ENCODE measurements at places on chromosomes 12 and 14. TPM values are rescaled to one million over a fixed set of nuclear protein-coding genes. Genes with fewer than 3 reads are reported as not detected.
A peak's percentile ranks its signal among the peaks of the same experiment; 100 is the strongest.

DNA sequence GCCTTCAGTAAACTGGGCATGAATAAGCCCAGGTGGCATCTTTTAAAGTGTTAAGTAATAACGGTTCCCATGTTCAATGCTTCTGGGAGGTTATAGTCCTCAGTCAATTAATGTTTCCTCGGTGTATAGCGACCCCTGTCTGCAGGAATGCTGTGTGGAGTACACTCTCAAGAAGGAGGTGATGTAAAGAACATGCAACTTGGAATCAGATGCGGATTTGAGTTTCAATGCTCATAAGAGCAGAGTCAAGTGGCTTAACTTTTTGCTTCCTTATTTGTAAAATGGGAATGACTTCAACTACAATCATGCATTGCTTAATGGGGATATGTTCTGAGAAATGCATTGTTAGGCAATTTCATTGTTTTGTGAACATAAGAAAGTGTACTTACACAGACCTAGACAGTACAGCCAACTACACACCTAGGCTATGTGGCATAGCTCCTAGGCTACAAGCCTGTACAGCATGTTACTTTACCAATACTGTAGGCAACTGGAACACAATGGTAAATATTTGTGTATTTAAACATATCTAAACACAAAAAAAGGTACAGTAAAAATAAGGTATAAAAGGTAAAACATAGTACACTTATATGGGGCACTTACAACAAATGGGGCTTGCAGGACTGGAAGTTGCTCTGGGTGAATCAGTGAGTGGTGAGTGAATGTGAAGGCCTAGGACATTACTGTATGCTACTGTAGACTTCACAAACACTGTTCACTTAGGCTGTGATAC lies 6.7 kb upstream of the MRPS35 start:
- peak; percentile 92 for DNase-seq
- no peak overlapping the region for H3K4me3 ChIP-seq
- no peaks in the 10 kb centered on the region for H3K36me3 ChIP-seq
- H3K27ac ChIP-seq: peak overlapping the region; percentile 72
- no peaks in the 10 kb centered on the region for H3K27me3 ChIP-seq

GRCh38 chr14:68691031-68691791 lies 101.7 kb downstream of the ZFP36L1 start:
- H3K27ac ChIP-seq: no peak overlapping the region
- no peaks in the 10 kb centered on the region for H3K27me3 ChIP-seq
- H3K36me3 ChIP-seq: no peaks in the 10 kb centered on the region
- no peak overlapping the region for H3K4me3 ChIP-seq
- peaks cover 12% of the 10 kb centered on the region for H3K4me1 ChIP-seq

GRCh38 chr14:84998216-84998615 lies 531.7 kb upstream of the FLRT2 start:
- no peaks in the 10 kb centered on the region for H3K36me3 ChIP-seq
- DNase-seq: no peak
- no peaks in the 10 kb centered on the region for H3K4me1 ChIP-seq
- no peaks in the 10 kb centered on the region for H3K27me3 ChIP-seq
- H3K27ac ChIP-seq: no peak overlapping the region

DNA sequence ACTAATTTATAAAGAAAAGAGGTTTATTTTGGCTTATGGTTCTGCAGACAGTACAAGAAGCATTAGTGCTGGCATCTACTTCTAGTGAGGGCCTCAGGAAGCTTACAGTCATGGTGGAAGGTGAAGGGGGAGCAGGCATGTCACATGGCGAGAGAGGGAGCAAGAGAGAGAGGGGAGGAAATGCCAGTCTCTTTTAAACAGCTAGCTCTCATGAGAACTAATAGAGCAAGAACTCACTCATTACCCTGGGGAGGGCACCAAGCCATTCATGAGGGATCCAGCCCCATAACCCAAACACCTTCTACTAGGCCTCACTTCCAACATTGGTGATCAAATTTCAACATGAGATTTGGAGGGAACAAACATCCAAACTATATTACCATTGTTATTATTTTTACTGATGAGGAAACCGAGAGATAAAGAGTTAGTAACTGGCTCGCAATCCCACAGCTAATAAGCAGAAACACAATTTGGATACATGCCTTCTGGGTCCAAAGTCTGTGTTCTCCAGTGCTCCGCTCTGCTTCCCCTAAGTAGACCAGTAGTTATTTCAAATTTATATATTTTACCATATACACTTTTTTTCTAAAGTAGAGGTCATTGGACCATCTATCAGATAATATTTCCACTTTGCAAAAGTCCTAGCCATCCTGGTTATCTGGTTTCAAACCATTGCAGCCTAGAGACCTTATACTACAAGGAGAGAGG lies 9.7 kb downstream of the SLC35E3 start:
- H3K4me1 ChIP-seq: no peaks in the 10 kb centered on the region
- H3K4me3 ChIP-seq: no peak overlapping the region
- no peak for DNase-seq
- no peaks in the 10 kb centered on the region for H3K36me3 ChIP-seq

GRCh38 chr14:44339231-44339630 lies 167.9 kb downstream of the FSCB start:
- no peaks in the 10 kb centered on the region for H3K27me3 ChIP-seq
- H3K4me1 ChIP-seq: no peaks in the 10 kb centered on the region
- no peak overlapping the region for H3K27ac ChIP-seq
- no peaks in the 10 kb centered on the region for H3K36me3 ChIP-seq
- no peak overlapping the region for H3K4me3 ChIP-seq
- no peak for DNase-seq

The TMCC3 gene
- 4.3 TPM for total RNA-seq

GRCh38 chr12:62523619-62524018 lies 57.0 kb downstream of the MON2 start:
- no peaks in the 10 kb centered on the region for H3K36me3 ChIP-seq
- H3K27me3 ChIP-seq: no peaks in the 10 kb centered on the region
- no peak for DNase-seq

DNA sequence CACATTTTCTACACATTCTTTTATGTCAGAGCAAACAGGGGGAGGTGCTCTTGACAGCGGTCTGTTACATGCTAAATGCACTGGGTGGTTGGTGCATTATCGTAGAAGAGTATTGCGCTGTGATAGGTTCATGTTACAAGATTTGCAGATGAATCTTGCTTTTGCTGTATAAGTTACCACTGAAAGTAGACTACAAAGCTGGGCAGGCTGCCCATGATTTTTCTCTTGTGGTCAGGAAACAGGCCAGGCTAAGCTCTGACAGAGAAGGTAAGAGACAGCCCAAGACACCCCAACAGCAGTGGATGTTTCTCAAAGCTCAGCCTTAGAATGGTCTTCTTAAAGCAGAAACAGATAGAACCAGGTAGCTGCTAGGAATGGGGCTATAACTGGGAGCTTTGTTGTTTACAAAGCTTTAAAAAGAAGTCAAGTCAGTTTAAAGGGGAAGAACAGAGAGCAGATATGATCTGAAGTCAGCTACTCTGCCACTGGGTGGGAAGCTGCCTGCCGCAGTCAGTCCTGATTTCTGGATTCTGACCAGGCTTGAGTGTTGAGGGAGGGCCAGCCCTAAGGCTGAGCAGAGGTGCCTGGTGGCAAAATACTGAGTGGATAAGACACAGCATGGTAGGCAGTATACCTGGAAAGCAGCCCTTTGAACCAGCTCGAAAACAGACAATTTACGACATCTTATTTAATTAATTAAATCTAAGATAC lies 9.4 kb downstream of the KCNA1 start:
- H3K27ac ChIP-seq: no peak overlapping the region
- no peaks in the 10 kb centered on the region for H3K4me1 ChIP-seq

DNA sequence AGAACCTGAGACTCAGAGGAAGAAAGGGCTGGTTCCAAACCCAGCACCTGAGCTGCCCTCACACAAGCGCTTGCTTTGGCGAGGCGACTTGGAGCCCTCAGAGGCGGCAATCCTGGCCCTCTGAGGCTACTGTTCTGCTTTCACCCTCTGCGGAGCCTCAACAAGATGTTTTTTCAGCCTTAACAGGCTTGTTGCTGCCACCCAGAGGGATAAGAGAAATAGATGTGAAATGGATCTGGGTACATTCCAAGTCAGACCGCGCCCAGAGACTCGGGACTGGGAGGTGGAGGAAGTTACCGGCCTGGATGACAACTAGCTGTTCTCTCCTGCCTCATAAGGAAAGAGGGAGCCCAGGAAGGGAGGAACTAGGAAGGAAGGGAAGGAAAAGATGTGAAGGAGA lies 89.6 kb downstream of the TTC7B start:
- no peaks in the 10 kb centered on the region for H3K4me1 ChIP-seq
- H3K27me3 ChIP-seq: no peaks in the 10 kb centered on the region
- peak; percentile 49 for DNase-seq
- H3K27ac ChIP-seq: no peak overlapping the region
- H3K4me3 ChIP-seq: no peak overlapping the region

- H3K4me3 ChIP-seq: no peak overlapping the region
- DNase-seq: no peak
- no peaks in the 10 kb centered on the region for H3K27me3 ChIP-seq
- H3K27ac ChIP-seq: peak overlapping the region; percentile 22
These were observed 115.2 kb upstream of the PELI2 start for GRCh38 chr14:56002876-56003625.

GRCh38 chr12:16603260-16603915 lies 2.6 kb downstream of the LMO3 start:
- H3K27ac ChIP-seq: no peak overlapping the region
- no peak for DNase-seq
- H3K36me3 ChIP-seq: no peaks in the 10 kb centered on the region
- H3K27me3 ChIP-seq: peaks cover 2% of the 10 kb centered on the region
- H3K4me3 ChIP-seq: no peak overlapping the region
- H3K4me1 ChIP-seq: no peaks in the 10 kb centered on the region

The LRIG3 gene
- total RNA-seq: 19.1 TPM

DNA sequence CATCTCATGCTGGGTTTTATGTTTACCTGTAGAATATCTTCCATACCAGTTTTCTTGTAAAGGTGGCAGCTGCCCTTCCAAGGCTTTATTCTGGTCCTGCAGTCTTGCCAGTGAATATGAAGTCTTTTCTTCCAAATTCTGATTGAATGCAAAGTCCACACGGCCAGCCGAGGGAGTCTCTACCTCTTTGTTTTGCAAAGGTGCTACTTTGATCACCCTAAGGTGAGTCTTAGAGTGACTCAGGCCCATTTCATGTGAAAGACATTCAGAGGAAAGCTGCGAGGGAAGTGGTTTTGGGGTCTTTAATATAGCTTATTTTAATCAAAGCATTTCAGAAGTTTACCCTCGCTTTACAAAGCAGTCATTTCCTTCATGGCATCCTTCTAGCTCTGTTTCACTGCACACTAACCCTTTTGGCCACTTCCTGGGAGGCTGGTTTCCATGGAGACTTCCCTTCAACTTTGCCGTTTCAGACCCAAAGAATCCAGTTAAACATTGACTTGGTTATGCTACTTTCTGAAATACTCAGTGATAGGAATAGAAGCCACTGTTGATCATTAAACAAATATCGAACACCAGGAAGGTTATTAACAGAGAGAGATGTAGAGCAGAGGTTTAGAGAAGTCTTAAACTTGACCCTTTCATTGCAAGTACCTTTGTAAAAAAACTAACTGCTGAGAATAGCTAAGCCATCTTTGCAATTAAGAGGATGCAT lies at the start of gene CCDC198:
TSS of gene CCDC198 (minus strand) at position 391 of the 715 bp plus-strand sequence. CDS start at position 249, 142 bp downstream.
- H3K4me3 ChIP-seq: no peak within 1 kb of the TSS
- H3K4me1 ChIP-seq: peaks cover 13% of the 10 kb centered on the region
- no peaks in the 10 kb centered on the region for H3K27me3 ChIP-seq

- H3K4me1 ChIP-seq: no peaks in the 10 kb centered on the region
- no peak for DNase-seq
- no peaks in the 10 kb centered on the region for H3K36me3 ChIP-seq
These were observed 514.1 kb downstream of the MED13L start for GRCh38 chr12:115763376-115763775.

DNA sequence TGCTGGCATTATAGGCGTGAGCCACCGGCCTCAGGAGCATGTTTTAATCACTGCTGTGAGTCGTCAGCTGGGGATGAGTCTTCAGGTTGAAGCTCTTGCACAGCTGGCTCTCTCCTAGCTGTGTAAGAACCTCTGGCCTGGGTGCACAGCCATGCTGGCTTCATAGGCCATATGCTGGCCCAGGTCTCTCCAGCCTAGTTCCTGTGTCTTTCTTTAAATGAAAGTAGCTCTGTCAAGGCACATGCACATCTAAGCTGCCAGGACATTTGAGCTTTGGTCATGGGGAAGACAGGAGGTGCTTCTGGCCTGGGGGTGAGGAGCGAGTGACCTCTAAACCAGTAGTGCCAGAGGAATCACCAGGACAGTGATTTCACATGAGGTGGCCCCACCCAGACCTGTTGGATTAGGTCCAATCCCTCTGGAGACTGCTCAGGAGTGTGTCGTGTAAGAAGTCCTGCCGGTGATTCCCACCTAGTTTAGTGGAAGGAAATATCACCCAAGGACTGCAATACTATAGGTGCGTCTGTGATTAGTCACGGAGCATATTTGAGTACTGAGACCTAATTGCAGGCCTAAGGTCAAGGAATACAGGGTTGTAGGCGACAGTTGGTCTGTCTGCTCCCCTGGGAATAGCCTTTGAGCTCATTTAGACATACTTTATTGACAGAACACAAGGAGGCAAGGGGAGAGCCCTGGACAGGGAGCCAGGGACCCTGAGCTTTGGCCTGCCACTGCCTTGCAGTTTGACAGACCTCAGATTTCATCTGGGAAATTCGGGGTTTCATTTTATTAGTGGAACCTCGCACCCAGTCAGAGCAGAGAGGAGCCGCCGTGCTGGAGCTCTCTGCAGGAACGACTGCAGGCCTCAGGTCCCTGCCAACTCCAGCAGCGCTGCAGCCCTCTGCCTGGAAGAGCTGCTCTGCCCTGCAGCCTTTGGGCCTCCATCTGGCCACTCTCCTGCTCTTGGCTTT lies 67.0 kb downstream of the ANKRD9 start:
- H3K27me3 ChIP-seq: no peaks in the 10 kb centered on the region
- DNase-seq: peak; percentile 9
- no peak overlapping the region for H3K4me3 ChIP-seq
- H3K4me1 ChIP-seq: no peaks in the 10 kb centered on the region

The PTPRO gene
- not detected for total RNA-seq

The RTL1 gene
- total RNA-seq: not detected

The PTHLH gene
- total RNA-seq: not detected

The MUCL1 gene
- total RNA-seq: not detected

The SLC38A4 gene
- 16.0 TPM for total RNA-seq

- no peak for DNase-seq
- no peaks in the 10 kb centered on the region for H3K27me3 ChIP-seq
- no peak overlapping the region for H3K27ac ChIP-seq
- H3K36me3 ChIP-seq: no peaks in the 10 kb centered on the region
- H3K4me1 ChIP-seq: no peaks in the 10 kb centered on the region
These were observed 1621.5 kb upstream of the FLRT2 start for GRCh38 chr14:83908419-83908818.

GRCh38 chr14:35043046-35043445 lies 3.0 kb upstream of the FAM177A1 start:
- H3K4me3 ChIP-seq: no peak overlapping the region
- DNase-seq: no peak
- no peaks in the 10 kb centered on the region for H3K27me3 ChIP-seq
- peaks cover 7% of the 10 kb centered on the region for H3K4me1 ChIP-seq
- H3K36me3 ChIP-seq: no peaks in the 10 kb centered on the region

- no peaks in the 10 kb centered on the region for H3K4me1 ChIP-seq
- no peaks in the 10 kb centered on the region for H3K27me3 ChIP-seq
- no peak for DNase-seq
- H3K4me3 ChIP-seq: no peak overlapping the region
These were observed 5.3 kb downstream of the NAV3 start for GRCh38 chr12:77835969-77836368.

The SLC4A8 gene
- 67.0 TPM for total RNA-seq

Measured in Caco-2 (cell line).